ENCODE measurements at places on chromosomes 1 and 21.

DNA sequence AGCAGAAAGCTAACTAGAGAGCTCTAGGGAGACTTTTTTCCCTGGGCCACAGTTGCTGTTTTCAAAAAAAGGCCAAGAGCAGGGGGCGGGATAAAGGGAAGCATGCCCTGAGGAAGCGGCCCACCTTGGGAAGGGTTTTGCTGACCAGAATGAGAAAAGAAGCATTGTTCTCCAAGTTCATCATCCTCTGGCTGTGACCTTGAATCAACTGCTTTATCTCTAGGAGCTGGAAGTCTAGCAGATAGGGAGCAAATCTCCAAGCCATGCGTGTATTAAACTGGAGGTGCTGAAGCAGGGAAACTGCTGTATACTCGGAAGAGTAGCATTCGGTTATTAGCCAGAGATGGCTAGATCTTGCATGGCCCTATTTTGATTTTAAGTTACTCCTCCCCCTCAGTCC lies 64.8 kb downstream of the ATP2B4 start:
- no peak for DNase-seq

- peak; percentile 15 for DNase-seq
Observed at GRCh38 chr1:72846476-72847278, 564.3 kb upstream of the NEGR1 start.

DNA sequence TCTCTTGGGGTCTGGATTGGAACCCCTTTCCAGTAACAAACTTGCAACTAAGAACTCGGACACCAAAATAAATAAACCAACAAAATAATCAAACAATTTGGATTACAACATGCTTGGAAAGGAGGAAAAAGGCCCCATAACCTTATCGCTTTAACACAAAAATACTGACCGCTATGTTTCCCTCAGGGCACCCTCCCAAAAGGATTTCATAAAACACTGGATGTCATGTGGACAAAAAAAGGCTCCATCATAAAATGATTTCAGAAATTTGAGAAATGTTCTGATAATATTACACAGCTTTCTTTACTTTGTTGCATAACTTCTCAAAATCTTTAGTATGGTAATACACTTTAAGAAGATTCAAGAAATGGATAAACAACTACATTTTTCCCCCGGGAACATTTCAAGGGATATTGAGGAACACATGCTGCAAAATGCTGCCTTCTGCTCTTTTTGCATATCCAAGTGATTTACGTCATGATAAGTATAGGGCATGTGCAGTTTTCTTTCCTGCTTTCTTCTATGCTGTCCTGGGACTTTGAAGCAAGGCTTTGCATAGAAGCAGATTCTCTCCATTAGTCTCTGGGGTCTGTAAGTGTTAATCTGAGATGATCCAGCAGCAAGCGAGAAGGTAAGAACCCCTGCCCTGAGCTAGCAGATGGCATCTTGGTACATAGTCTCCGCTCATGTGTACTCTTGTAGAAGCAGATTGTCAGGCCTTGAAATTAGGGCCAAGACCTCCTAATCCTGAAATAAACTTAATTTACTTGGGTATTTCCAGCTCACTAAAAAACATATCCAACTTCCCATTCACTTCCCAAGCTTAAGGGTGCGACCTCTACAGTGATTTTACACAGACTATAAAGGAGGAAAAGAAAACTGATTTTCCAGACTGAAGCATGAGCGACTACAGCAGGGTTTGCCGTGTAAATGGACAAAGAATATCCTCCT lies 85.5 kb upstream of the KIAA0040 start:
- DNase-seq = no peak

DNA sequence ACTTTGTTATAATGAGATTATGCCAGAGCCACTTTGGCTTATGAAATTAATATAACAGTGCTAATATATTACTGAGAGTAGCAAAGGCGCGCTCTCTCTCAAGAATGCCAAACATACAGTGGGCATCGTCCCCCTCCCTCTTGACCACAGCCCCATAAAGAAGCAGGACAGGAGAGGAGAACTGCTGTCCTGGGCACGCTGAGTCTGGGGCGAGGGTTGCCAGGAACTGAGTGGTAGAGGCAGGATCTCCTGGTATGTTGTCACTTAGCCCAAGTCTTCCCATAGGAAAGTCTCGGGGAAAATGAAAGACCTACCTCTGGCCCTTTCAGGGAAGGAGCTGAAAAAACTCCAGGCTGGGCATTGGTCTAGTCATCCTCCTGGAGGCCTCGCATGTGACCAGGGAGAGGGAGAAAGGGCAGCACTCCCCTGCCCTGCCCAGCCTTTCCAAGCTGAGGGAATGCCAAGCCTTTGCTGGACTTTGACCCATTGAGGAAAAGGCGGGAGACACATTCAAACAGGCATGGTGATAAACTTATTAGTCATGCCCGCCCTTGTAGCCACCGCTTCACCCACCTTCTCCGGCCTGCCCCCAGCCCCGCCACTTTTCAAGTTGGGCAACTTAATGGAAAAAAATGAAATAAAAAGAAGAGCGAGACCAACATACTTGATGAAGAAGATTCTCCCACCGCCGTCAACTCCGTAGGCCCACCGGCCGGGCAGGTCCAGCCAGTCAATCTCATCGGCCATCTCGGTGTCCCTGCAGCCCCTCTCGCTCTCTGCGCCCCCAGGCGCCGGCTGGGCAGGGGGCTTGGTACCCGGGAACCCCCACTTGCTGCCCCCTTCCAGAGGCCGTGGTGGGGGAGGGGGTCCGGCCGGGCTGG lies 17.4 kb upstream of the PLEKHA6 start:
- no peak for DNase-seq

- DNase-seq = no peak
Observed at GRCh38 chr1:67747671-67748546, 62.9 kb downstream of the GADD45A start.

GRCh38 chr21:39599191-39599970 lies 13.4 kb upstream of the B3GALT5 start:
- no peak for DNase-seq

DNA sequence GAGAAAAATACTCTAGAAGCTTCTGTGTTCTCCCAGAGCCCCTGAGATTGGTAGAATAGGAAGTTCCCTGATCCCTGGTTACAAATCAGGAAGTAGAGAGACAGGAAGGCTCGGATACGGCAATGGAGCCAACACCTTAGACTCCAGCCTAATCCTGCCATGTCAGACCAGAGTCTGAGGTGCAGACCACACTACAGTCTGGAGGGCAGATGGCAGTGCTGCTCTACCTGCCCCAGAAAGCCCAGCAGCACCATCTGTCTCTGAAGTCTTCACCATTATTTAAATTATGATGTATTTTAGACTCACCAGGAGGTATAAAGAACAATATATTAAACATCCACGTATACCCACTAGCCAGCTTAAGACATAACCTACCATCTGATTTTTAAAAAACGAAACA lies 93.0 kb downstream of the MTR start:
- no peak for DNase-seq

GRCh38 chr1:22369294-22370189 lies 82.1 kb upstream of the ZBTB40 start:
- DNase-seq = no peak
